A549 treated with AZD2906 at 1 μM for 4 hours (cell line): ENCODE measurements at places on chromosomes 5 and 9. TPM values are rescaled to one million over a fixed set of nuclear protein-coding genes. Genes with fewer than 3 reads are reported as not detected.

The ASTN2 gene
- total RNA-seq, result 4.1 to 5.3 TPM (median 4.3 TPM) in 5 replicates

The AJM1 gene
- 3.7 to 4.5 TPM (median 4.1 TPM) in 5 replicates for total RNA-seq

The MAMDC2 gene
- 0.16 to 0.39 TPM (median 0.25 TPM) in 5 replicates for total RNA-seq

The MAP3K1 gene
- 1.3 to 1.8 TPM (median 1.6 TPM) in 5 replicates for total RNA-seq

The GPR21 gene
- total RNA-seq, result not detected in 5 replicates

The IFNA13 gene
- total RNA-seq, result not detected in 5 replicates

The CDC20B gene
- 0.03 to 0.10 TPM (median 0.07 TPM) in 5 replicates for total RNA-seq

The IL4 gene
- not detected in 5 replicates for total RNA-seq

The GFI1B gene
- total RNA-seq, result 0.07 to 0.11 TPM (median 0.10 TPM) in 4 of 5 replicates, not detected in the other

The NFIB gene
- 7.2 to 11.4 TPM (median 10.4 TPM) in 5 replicates for total RNA-seq

The SMIM15 gene
- 65.8 to 90.4 TPM (median 68.0 TPM) in 5 replicates for total RNA-seq

The CCDC69 gene
- 1.1 to 2.0 TPM (median 1.5 TPM) in 5 replicates for total RNA-seq

The GMCL2 gene
- total RNA-seq, result not detected in 5 replicates

The GNG10 gene
- 65.3 to 70.9 TPM (median 67.7 TPM) in 5 replicates for total RNA-seq

The CDH6 gene
- total RNA-seq, result 0.07 to 0.11 TPM (median 0.07 TPM) in 4 of 5 replicates, not detected in the other

The SLC6A19 gene
- total RNA-seq, result 0.42 to 0.71 TPM (median 0.66 TPM) in 5 replicates

The CATSPER3 gene
- total RNA-seq, result 0.15 to 0.49 TPM (median 0.39 TPM) in 5 replicates

The QRFP gene
- total RNA-seq, result not detected in 5 replicates

The FOXD4L5 gene
- total RNA-seq, result 0.03 to 0.08 TPM (median 0.06 TPM) in 3 of 5 replicates, not detected in the others

The ANKS6 gene
- total RNA-seq, result 11.5 to 21.8 TPM (median 21.1 TPM) in 5 replicates

The PCDHAC2 gene
- total RNA-seq, result 3.2 to 5.7 TPM (median 3.6 TPM) in 5 replicates

The FBP2 gene
- total RNA-seq, result not detected in 5 replicates

The NKD2 gene
- total RNA-seq, result 17.9 to 25.5 TPM (median 24.3 TPM) in 5 replicates

The GALT gene
- 12.8 to 18.9 TPM (median 17.6 TPM) in 5 replicates for total RNA-seq

The NR2F1-AS1 gene
- 2.6 to 4.3 TPM (median 3.0 TPM) in 5 replicates for total RNA-seq

The DMRT3 gene
- 0.03 TPM in 1 of 5 replicates, not detected in the others for total RNA-seq

The ACOT12 gene
- 0.10 TPM in 1 of 5 replicates, not detected in the others for total RNA-seq

The LCP2 gene
- not detected in 5 replicates for total RNA-seq

The FOXE1 gene
- 2.8 to 3.9 TPM (median 3.6 TPM) in 5 replicates for total RNA-seq

The FLT4 gene
- 3.4 to 4.3 TPM (median 3.6 TPM) in 5 replicates for total RNA-seq

The PCDHGB7 gene
- total RNA-seq, result 0.03 to 0.13 TPM (median 0.07 TPM) in 3 of 5 replicates, not detected in the others

The EIF4E1B gene
- total RNA-seq, result not detected in 5 replicates
